A549 (cell line): ENCODE measurements at places on chromosomes 6 and 20.

DNA sequence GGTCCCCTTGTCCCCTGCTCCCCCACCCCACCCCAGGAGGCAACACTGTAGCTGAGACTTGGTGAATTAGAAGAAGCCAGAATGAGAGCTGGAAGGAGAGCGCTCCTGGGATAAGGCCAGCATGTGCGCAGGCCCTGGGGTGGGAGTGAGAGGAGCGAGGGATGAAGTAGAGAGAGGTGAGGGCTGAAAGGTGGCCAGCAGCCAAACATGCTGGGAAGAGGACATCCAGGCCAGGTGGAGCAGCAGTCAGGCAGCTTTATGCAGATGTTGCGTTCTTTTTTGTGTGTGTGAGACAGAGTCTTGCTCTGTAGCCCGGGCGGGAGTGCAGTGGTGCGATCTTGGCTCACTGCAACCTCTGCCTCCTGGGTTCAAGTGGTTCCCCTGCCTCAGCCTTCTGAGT, 2.2 kb upstream of the BPIFB1 start:
- no peak for DNase-seq

- no peak for DNase-seq
These were observed 29.9 kb downstream of the HSF2 start for GRCh38 chr6:122429323-122429722.

GRCh38 chr6:16405375-16405774, 167.0 kb downstream of the GMPR start:
- no peak for DNase-seq

GRCh38 chr6:113994934-113995342, 24.0 kb upstream of the HDAC2 start:
- peak; percentile 62 for DNase-seq

DNA sequence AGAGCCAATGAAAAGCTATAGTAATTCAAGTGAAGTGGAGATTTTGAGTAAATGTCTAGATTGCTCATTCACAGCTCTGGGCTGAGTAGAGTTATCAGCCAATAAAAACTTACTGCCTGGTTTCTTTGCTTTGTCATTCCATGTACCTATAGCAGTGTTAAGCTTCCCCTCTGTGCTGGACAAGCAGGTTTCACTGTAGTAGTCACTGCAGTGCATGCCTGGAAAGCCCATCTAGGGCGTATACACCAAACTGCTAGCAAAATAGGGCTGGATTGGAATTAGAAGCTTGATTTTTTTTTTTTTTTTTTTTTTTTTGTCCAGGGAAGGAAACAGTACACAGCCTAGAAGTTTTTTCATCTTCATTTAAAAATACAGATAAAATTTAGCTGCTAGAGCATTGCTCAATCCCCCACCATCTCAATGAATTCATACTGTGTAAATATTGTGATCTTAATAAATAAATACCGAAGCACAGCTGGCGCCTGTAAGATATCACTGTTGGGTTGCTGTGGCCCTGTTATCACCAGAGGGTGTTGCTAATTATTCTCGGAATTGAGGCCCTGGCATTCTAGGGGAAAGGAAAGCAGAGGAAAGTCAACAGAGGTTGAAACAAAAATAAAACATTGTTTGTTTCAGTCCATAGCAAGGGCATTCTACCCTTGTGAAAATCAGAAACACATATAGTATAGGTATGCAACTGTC, 968.5 kb upstream of the GJE1 start:
- DNase-seq: no peak

DNA sequence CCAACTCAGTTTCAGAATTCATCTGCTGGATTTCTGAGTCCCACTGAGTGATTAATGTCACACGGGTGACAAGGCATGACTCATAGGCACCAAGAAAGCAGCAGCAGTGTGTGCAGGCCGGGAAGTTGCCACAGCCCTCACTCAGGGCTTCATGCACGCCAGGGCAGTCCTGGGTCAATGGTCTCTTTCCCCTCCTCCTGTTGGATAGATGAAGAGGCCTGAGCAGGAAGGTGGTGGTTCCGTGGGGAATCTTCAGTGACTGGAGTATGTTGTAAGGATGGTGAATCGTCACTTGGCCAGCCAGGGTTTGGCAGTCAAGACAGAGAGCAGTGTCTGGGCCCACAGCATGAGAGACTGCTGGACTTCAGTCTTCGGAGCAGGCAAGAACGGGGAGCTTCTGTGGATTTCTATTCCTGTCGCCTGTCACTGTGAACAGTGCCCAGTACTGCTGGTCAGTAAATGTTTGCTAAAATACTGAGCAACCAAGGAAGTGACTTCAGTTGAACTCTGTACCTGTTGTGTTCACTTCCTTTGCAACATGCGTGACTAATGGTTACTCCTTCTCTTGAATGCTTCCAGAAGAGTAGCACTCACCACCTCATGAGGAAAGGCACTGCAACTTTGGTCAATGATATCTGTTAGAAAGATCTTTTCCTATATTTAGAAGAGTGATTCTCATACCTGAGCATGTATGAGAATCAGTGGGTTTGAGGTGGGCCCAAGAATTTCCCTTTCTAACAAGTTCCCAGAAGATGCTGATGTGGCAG, 62.0 kb upstream of the CD93 start:
- DNase-seq: peak; percentile 57

DNA sequence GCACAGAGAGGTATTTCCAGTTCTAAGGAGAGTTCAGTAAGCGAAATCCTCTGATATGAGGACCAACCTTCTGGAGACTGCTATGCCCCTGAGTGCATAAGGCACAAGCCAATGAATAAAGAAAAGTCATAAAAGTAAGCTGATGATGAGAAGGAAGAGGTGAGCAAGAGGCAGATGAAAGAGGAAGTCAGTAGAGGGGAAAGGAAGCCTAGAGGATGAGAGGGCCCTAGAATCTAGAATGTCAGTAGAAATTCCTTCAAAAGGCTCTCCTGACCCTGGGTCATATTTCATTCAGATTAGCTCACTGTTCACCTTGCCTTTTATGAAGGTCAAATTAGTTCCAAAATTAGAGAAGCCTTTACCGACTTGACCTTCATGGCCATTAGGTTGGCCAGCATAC, 209.2 kb downstream of the CD83 start:
- no peak for DNase-seq

GRCh38 chr20:22949331-22950109, 85.6 kb upstream of the SSTR4 start:
- DNase-seq: no peak

DNA sequence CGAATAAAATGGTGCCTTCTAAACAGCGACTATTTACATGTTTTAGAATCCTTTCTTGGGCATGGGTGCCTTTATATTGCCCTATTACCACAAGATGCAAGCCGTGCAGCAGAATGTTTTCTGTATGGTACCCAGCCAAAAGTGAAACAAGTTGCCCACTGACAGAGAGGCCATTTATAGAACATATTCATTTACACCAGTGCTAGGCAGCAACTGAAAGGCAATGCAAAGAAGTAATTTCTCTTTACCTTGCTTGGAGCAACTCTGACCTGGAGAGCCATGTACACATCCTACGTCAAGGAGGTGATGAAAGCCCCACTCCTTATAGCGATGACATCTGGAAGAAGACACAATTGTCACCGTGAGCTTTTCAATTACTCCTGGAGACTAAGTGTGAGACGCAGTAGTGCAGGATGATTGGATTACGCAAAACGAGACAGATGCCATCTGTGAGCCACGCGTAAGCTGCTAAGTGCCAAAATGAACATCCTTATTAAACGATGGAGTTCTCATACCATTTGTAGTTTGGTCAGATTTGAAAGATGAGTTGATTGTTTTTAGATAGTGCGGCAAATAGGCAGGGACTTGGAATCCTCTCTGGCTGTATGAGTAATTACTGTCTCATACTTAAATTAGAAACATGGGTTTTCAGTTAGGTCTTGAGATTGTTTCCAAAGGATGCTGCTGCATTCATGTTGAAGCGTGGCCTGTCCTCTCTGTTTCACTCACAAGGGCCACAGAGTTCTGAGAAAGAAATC, at the start of gene TMEM244:
TSS of gene TMEM244 (minus strand) at position 408 of the 758 bp plus-strand sequence. CDS start at position 281, 127 bp downstream.
- no peak for DNase-seq

DNA sequence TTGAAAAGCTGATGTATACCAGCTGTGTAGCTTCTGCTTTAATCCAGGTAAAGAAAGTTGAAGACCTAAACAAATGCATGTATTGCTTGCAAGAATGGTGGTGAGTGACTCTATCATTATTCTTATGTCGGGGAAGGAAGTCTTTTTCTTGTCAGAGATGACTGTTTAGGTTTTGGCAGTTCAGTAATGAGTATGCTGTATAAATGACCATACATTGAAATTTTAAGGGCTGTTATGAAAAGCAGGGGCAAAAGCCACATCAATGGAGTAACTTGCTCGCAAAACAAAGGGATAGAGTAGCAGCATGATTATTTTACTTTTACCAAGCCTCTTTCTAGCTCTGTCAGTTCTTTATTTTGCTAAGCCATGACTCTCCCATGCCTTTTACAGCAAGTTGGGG, 55.9 kb upstream of the NUP153 start:
- no peak for DNase-seq

GRCh38 chr6:41457303-41457670, 88.9 kb upstream of the FOXP4 start:
- DNase-seq: no peak

GRCh38 chr6:19299129-19299528, 538.0 kb upstream of the ID4 start:
- DNase-seq: no peak

DNA sequence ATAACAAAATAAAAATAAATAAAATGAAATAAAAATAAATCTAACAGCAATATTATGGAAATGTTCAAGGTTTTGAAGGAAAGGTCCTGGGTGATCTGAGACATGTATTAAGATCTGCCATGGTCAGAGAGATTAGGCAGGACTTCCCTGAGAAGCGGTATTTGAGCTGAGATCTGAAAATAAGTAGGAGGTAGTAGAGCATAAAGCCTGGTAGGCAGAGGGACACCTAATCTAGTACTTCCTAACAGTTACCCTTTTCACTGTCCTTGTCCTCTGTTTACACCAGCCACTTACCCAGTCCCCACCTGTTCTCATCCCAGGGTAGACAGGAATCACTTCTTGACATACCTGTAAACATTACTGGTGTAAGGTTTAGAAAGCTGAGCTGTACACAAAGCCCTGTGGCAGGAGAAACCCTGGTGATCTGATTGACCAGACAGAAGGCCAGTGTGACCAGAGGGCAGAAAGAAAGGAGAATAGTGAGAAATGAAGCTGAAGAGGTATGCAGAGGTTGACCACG, 8.3 kb upstream of the ZNF318 start:
- DNase-seq: no peak

DNA sequence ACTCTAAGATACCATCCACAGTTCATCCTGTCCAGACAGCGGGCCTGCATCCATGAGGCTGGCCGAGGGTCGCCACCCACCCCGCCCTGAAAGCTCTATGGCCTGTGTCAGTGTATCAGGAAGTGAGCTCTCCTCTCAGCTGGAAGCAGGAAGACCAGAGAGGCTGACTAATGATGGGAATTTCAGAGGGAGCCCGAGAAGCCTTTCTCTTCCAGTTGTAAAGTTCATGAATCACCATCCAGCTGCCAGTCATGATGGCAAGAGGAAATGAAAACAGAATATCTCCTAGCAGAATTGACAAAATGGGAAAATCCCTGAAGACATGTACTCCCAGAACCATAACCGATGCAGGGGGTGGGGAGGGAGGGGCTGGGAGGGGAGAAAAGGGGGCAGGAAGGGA, 109.6 kb upstream of the RPS6KA2 start:
- peak; percentile 46 for DNase-seq

- DNase-seq: no peak
These were observed 198.2 kb upstream of the PLCB4 start for GRCh38 chr20:8870652-8871051.

DNA sequence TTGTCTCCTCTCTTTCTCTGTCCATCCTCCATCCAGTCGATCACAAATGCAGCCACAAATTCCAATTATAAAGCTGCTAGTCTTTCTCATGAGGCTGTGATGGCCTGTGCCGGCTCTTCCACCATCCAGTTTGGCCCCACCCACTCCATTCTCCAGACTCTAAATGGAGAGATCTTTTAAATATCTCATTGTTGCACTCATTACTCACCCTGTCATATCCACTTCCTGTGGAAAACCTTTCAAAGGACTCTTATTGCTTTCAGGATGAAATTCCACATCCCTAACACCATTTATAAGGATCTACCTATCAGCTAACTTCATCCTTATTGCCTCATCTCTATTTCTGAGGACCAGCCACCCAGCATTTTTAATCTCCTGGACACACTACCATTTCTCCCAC, 70.6 kb downstream of the NRN1 start:
- DNase-seq: no peak

- no peak for DNase-seq
These were observed 29.5 kb downstream of the SLCO4A1 start for GRCh38 chr20:62671765-62672164.

DNA sequence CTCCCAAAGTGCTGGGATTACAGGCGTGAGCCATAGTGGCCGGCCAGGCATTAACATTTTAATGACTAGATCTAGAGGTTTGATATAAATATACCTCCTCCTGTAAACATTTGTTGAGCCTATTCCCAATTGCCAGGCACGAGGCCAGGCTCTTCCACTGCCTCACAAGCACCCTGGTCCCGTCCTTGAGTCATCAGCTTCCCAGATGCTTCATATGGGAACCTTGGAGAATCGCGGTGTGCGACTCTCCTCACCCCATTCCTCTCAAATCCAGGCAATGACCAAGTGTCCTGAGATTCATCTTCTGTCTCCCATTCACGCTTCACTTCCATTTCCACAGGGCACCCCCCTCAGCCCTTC, 35.9 kb upstream of the PIM1 start:
- peak; percentile 83 for DNase-seq

DNA sequence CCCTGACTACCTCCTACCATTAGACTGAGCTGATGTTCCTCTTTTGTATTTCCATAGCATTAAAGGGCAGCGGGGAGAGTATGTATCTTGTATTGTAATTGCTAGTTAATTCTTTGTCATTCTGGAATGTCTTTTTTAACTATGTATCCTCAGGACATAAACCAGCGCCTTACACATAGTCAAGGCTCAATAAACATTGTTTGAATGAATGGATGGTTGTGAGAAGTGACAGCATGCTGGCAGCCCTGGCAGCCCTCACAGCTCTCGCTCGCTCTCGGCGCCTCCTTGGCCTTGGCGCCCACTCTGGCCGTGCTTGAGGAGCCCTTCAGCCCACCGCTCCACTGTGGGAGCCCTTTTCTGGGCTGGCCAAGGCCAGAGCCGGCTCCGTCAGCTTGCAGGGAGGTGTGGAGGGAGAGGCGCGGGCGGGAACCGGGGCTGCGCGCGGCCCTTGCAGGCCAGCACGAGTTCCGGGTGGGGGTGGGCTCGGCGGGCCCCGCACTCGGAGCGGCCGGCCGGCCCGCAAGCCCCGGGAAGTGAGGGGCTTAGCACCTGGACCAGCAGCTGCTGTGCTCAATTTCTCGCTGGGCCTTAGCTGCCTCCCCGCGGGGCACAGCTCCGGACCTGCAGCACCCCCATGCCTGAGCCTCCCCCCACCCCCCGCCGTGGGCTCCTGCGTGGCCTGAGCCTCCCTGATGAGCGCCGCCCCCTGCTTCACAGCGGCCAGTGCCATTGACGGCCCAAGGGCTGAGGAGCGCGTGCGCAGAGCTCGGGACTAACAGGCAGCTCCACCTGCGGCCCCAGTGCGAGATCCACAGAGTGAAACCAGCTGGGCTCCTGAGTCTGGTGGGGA, 93.1 kb downstream of the RNF182 start:
- DNase-seq: no peak

- DNase-seq: no peak
These were observed 23.8 kb downstream of the SIM1 start for GRCh38 chr6:100440935-100441334.
